ENCODE measurements at places on chromosomes 12 and 14.

DNA sequence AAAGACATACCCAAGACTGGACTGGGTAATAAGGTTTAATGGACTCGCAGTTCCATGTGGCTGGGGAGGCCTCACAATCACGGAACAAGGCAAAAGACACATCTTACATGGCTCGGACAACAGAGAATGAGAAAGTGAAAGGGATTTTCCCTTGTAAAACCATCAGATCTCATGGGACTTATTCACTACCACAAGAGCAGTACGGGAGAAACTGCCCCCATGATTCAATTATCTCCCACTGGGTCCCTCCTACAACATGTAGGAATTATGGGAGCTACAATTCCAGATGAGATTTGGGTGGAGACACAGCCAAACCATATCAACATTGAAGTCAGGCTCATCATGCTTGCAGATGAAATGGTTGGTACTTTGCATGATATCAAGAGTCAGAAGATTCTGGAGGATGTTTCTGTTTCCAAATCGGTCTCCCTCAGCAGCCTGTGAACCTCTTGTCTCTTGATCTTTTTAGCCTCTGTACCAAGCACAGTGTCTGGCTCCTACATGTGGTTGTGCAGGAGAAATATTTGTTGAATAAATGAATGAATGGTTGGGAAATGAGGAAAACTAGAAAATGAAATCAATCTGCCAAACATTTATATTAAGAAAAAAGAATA is 98.6 kb downstream of the VRK1 start:
- DNase-seq, result no peak
- no peak overlapping the region for H3K27ac ChIP-seq
- H3K4me1 ChIP-seq, result no peaks in the 10 kb centered on the region
- H3K36me3 ChIP-seq, result no peaks in the 10 kb centered on the region
- H3K4me3 ChIP-seq, result no peak overlapping the region

DNA sequence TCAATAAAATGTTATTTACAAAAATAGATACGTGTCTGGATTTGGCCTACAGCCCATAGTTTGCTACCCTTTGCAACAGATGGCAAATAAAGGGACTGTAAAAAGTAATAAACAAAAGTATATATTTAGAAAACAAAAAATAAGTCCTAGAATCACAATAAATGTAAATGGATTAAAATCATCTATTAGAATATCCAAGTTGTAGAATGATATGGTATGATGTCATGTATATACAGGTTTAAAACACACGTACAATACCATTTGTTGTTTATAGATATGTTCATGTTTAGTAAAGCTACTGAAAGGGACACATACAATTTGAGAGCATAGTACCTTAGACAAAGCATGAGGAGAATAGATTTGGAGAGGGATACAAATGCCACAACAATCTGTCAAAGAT is 219.5 kb downstream of the BCL11B start:
- H3K27ac ChIP-seq, result no peak overlapping the region
- no peaks in the 10 kb centered on the region for H3K36me3 ChIP-seq
- H3K4me1 ChIP-seq, result no peaks in the 10 kb centered on the region

- H3K4me1 ChIP-seq, result peaks cover 27% of the 10 kb centered on the region
- H3K36me3 ChIP-seq, result no peaks in the 10 kb centered on the region
- H3K27me3 ChIP-seq, result no peaks in the 10 kb centered on the region
- H3K27ac ChIP-seq, result peak overlapping the region; percentile 88
- peak; percentile 65 for DNase-seq
- no peak overlapping the region for H3K4me3 ChIP-seq
Measured at GRCh38 chr12:88308825-88309224, 166.7 kb downstream of the TMTC3 start.

DNA sequence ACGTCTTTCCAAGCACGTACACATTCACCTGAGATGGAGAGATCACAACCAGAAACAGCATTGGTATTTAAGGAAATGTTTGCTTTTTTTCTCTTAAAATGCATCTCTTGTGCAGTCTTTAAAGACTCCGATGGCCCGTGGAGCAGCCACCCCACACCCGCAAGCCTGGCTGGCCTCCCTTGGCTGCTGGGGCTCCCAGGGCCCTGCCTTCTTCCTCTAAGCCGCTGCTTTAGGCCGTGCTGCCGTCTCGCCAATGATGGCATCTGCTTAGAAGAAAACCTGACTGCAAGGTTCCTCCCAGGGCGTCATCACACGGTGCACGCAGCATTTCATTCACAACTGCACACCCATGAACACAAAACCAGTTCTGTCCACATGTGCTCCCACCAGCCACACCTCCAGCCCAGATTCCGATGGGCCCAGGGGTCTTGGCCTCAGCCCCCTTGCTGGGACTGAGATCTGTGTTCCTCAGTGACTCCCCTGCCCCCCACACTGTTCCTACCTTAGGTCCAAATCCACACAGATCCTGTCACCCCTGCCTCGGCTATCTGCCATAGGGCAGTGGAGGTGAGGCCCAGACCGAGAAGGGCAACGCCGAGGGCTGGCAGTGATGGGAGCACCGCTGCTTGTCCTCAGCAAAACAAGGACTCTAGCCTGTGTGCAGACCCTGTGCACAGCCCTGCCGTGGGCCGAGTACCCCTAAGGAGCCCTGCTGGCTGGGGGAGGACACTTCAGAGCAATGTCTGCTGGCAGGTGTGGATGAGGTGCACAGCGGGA is 4.4 kb downstream of the BTBD6 start:
- H3K27ac ChIP-seq, result no peak overlapping the region
- peaks cover 7% of the 10 kb centered on the region for H3K4me1 ChIP-seq
- no peak for DNase-seq
- no peak overlapping the region for H3K4me3 ChIP-seq
- H3K27me3 ChIP-seq, result no peaks in the 10 kb centered on the region

Measured in endothelial cell of umbilical vein (primary cell).